ENCODE measurements at places on chromosomes 6 and 20.

DNA sequence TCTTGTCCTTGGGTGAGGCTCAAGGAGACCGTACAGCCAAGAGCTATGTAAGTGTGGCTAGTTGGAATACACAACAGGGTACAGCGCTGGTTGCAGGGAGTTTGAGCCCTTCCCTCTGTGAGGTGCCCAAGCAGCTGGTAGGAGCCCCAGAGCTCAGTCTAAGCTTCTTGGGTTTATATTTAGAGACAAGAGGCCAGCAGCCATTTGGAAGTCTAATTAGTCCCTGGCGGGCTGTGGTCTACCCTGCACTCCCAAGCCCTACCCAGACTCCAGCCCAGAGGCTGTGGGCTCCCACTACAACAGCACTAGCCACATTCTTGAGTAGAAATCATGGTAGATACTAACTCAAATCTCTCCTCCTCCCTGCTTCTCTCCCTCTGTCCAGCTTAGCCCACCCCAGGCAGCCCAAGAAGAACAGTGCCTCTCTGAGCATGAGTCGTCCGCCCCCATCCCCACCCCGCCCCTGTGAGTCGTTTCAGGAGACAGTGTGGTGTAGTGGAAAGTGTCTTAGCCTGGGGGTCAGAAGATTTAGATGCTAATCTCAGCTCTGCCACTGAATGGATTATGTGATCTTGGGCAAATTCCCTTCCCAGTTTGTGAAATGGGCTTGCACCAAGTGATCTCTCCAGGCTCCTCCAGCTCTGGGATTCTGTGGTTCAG is 37.8 kb downstream of the EIF2S2 start:
- DNase-seq, result peak; percentile 27

DNA sequence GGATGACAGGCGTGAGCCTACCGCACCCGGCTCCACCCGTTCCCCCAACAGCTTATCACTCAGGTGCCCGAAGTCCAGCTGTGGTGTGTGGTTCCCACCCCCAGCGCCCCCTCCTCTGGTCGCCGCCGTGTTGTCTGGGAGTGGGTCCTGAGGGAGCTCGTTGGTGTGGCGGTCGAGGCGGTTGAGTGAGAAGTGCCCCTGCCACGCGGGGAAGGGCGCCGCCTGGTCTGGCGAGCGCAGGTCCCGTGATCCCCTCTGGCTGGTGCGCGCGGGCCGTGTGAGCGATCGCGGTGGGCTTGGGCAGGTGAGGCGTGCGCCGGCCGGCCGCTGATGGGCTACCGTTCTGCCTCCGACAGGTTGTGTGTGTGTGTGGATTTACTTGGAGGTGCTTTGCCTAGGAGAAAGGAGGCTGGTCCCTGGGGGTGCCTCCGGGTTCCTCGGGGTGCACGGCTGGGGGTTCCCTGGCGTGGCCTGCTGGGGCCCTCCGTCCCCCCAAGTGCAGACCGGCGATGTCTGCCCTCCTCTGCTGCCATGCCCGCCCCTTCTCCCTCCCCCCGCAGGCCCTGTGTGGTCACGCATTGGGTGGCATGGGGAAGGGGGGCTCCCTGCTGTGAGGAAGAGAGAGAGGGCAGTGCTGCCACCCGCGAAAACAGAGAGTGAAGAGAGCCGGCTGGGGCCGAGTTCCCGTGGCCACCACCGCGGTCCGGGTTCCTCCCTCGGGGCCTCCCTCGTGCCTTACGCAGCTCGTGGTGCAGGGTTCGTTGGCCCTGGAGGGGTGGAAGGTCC is 336.0 kb upstream of the DEFB115 start:
- peak; percentile 1 for DNase-seq

- DNase-seq, result no peak
Measured at GRCh38 chr6:45000833-45001232, 327.3 kb upstream of the RUNX2 start.

DNA sequence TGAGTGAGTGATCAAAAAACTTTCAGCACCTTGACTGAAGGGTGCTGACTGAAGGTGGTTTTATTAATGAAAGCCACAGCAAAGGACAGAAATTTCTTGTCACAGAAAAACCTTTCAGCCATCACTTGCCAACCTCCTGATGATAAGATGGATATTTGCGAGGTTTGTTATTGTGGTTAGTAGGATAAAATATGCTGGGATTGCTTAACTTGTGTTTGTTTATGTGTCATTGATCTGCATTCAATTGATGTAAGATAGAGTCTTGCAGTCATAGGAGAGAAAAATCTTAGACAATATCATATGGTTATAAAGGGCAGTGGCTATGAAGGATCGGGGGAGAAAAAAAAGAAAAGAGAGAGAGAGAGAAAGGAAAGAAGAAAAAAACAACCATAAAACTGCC is 1.2 kb downstream of the TSBP1 start:
- peak; percentile 41 for DNase-seq

DNA sequence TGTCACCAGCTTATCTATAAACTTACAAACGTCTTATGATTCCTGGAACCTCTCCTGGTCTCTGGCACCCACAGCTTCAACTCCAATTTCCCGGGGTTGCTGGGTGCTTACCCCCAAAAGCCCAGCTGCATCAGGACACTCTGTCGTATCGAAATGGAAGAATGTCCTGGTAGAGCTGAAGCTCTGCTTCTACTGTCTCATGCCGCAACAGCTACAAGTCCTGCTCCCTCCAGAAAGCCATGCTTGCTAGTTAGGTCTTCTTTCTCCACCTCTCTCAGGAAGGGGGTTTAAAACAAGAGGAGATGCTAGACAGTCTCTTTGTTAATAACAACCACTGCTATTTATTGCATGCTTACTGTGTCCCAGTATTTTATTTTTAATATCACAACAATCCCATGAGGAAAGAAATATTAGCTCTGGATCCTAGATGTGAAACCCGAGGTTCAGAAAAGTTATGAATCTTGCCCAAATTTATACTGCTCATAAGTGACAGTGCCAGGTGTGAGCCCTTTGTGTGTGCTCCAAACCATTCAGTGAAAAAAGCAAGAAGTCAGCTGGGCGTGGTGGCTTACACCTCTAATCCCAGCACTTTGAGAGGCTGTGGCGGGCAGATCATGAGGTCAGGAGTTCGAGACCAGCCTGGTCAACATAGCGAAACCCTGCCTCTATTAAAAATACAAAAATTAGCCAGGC is 82.3 kb upstream of the GCM1 start:
- no peak for DNase-seq

DNA sequence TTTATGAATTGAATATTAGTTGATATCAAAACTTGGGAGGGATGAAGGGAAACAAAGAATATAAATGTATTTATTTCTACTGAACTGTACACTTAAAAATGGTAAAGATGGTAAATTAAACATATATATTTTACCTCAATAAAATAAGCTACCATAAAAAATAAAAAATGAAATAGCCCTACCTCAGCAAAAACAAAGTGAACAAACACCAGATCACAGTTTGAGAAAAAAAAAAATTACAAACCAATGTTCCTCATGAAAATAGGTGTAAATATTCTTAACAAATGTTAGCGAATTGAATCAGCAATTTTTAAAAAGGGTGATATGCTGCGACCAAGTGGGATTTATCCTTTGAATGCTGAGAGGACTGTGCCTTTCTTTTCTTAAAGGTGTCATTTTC is 28.3 kb upstream of the ZNF184 start:
- DNase-seq, result no peak

GRCh38 chr6:20166210-20166609 is 46.1 kb downstream of the MBOAT1 start:
- DNase-seq, result no peak

DNA sequence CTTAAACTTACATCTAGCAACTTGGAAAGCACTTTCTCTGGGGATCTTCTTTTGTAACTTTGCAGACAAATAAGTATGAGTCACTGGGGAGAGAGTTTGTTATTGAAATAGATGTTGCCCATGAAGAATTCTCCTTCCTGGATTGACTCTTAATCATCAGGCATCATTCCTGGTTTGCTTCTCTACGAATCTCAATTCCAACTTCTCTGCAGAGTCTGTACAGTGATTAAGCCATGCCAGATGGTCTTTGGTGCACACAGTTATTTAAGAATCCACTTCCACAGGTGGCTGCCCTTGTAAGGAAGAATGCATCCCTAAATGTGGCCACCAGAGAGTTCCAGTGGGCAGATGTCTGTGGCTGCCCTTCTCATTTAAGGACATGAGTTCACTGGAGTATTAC is 25.7 kb downstream of the MYCT1 start:
- peak; percentile 27 for DNase-seq

GRCh38 chr6:146103416-146104072 is 74.7 kb downstream of the GRM1 start:
- no peak for DNase-seq

GRCh38 chr6:71127374-71127773 is 161.2 kb upstream of the OGFRL1 start:
- DNase-seq, result no peak

DNA sequence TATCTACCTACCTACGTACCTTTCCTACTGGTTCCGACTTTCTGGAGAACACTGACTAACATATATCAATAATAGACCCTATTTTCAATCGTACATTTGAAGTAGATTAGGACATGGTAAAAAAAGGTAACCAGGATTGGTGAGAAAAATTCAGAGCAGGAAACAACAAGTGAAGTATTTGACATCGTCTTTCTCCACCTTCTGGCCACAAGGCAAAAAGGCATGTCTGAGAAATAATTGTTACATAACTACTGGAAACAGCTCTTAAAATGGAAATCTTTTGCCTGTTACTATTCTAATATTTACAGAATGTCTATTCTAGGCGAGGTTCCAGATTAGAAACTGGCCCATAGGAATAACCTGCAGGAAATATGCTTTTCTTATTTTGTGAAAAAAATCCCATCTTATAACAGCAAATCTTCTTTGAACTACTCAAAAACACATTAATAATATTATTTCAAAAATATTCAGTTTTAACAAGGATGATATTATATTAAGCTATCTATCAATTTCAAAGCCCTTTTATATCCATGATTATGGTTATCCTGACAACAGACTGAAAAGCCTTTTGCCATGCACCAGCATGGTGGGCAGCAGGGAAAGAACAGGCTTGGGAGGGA is 80.8 kb downstream of the RCAN2 start:
- peak; percentile 19 for DNase-seq

DNA sequence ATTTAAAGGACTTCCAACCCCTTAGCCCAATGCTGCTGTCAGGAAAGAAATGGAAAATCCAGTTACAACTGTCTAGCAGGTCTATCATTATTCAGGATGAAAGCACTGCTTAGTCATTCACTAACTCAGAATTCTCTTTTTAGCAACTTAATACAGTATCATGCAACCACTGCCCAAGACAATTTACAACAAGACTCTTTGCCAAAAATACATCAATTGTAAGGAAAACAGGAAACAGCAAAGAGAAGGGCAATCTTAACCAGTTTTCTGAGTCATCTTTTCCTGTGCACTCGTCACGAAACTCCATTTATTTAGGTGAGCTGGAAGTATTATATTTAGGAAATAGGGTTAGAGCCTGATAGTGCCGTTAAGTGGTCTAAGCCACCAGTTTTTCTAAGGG is 1197.7 kb upstream of the CITED2 start:
- DNase-seq, result peak; percentile 83

DNA sequence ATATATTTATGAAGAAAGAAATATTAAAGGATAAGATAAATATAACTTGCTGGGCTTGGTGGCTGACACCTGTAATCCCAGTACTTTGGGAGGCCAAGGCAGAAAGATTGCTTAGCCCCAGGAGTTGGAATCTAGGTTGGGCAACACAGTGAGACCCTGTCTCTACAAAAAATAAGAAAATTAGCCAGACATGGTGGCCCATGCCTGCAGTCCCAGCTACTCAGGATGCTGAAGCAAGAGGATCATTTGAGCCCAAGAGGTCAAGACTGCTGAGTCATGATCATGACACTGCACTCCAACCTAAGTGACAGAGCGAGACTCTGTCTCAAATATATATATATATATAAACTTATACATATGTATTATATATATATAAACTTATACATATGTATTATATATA is 164.0 kb downstream of the MRPL14 start:
- peak; percentile 22 for DNase-seq

- peak; percentile 24 for DNase-seq
Measured at GRCh38 chr6:293193-294174, 1.2 kb downstream of the DUSP22 start.

DNA sequence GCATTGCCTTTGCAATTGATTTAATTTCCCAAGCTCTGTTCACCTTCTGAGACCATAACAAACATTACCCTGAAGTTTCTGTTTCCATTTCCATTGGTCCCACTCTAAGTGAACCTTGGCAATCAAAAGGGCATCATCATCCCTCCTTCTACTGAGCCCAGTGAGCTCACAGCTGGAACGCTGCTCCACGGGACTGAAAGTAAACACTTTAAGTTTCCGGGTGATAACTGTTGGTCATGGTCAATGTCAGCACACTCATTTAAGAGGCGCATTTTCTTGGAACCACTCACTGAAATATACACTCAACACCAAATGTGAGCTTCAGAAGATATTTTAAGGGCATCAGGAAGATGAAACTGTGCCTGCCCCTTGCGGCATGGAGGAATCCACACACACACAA is 37.1 kb upstream of the RPS6KA2 start:
- peak; percentile 42 for DNase-seq

DNA sequence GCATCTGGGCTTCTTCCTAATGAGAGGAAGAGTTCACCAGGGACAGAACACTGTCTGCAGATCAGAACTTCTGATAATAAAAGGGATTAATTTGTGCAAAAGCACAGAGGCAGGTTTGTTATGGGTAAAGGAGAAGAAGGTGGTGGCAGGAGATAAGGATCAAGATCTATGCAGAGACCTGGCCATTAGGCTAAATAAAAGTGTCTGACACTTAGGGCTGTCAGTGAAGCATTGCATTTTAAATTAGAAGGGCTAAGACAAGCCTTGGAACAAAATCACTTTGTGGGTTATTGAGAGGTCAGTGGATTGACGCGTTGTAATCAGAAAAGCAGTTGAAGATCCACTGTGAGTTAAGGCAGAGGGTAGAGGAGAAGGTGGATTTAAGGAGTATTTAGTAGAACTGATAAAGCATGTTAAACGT is 76.8 kb downstream of the MAP3K4 start:
- no peak for DNase-seq

DNA sequence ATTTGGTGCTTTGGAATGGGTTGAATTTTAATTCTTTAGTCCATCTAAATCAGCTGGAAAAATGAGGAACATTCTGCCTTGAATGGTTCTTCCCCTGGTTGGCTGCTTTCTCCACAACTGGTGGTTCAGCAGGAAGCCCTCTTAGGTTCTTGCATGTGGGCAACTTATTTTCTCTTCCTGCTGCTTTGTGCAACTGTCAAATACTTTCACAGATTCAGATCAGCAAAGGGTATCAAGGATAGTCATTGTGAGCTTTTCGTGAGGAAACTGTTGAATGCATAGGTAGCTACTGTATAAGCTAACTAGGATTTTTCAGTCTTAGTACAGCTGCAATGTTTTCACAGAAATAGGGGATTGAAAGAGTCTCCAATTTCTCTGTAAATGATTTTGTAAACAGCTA is 72.9 kb upstream of the MRAP2 start:
- no peak for DNase-seq

DNA sequence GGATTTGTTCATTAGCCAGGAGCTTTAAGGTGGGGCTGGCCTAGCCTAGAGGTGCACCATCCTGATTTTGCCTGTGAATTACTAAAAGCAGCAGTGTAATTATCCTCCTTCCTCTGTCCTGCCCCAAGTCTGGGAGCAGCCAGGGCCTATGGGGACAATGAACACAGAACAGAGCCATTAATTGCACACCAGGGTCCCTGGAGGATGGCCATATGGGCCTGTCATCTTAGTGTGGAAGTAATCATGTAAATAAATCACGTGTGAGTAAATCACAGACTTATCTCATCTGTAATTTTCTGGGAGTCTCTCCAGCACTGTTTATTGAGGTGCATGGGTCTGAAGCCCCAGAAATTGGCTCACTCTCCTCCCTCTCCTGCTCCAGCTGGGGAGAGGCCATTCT is 176.3 kb downstream of the LRFN2 start:
- no peak for DNase-seq

GRCh38 chr20:60202046-60202445 is 243.8 kb downstream of the CDH26 start:
- DNase-seq, result no peak

- no peak for DNase-seq
Measured at GRCh38 chr6:43835872-43836419, 65.9 kb downstream of the VEGFA start.

Measured in foreskin fibroblast (primary cell).